NCI-H1092 (cell line): ENCODE measurements at places on chromosomes 3 and 15.
A peak's percentile ranks its signal among the peaks of the same experiment; 100 is the strongest.

DNA sequence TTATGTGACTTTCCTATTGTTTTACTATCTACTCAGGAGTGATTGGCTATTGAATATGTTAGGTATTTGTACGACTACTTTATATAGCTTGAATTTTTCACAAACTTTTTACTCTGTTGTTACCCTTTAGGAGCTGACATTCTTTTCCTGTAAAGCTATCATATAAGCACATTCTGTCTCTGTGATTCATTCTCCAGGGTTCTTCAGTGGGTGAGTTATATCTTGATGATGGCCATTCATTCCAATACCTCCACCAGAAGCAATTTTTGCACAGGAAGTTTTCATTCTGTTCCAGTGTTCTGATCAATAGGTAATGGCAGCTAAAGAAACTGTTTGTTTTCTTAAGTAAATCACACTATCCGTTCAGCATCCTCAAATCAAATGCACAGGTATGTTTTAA, 10.1 kb upstream of the CAPN3 start:
- DNase-seq, result no peak

DNA sequence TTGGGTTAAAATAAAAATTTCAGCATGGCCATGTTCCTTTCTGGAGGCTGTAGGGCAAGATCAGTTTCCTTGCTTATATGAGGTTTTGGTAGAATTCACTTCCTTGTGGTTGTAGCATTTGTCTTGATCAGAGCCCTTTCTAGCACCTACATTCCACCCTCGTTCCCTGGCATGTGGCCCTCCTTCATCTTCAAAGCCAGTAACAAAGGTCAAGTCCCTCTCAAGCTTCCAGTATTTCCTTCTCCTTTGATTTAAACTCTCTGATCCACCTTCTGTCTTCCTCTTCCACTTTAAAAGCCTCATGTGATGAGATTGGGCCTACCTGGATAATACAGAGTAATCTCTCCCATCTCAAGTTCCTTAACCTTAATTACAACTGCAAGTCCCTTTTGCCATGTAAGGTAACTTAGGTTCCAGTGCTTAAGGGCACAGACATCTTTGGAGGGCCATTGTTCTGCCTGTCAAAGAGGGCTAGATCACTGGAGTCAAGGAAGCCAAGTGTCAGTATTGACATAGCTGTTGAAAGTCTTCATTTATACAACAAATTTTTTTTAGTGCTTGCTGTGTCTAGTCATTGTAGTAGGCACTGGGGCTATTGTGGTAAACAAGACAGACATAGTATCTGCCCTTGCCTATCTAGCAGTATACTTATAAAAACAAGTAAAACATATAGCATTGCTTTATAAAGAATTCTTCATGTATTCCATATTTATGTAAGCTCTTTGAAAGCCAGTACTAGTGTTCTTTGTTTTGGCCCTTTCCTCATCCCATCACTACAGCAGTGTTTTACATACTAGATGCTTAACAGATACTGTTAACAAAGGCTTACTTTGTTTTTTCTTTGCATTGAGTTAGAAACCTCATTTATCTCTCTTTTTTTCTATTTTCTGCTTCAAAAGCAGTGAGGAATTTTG, 40.7 kb downstream of the GLCE start:
- DNase-seq, result no peak

DNA sequence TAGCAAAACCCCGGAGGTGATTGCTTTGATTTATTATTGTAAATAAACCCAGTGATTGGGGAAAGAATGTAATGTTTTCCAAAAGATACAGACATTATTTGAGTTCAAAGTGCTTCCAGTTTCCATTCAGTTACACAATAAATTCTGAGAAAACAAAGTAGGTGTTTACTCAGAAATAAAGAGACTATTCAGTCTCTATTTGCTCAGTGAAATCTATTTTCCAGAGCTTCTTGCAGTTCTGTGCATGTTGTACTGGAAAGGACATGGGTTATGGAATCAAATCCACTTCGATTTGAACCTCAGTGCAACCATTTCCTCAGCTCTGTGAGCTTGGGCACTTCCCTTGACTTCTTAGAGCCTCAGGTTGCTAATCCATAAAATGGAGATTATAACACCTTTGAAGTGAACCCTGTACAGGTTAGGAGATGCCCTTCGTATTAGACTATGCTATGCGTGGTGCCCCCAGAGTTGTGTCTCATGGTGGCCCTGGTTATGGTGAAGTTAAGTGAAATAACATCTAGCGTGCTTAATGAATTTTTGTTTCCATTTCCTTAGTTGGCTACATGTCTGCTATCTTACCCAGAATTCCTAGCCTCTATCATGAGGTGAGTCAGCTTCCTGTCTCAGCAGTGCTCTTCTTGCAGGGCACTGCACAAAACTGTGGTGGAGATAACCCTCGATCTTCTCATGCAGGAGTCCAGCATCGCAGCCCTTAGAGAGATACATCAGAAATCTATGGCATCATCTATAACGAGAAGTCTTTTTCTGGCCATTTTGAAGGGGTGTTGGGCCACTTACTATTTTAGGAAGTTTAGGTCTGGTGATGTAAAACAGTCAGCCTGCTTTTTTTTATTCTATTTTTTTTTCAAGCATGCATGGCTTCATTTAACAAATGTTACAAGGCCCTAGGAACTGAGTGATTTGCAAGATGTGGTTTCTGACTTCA, 97.7 kb downstream of the RPL39L start:
- DNase-seq, result no peak

- no peak for DNase-seq
These were observed 2.4 kb downstream of the FAM219B start for GRCh38 chr15:74904190-74904805.

DNA sequence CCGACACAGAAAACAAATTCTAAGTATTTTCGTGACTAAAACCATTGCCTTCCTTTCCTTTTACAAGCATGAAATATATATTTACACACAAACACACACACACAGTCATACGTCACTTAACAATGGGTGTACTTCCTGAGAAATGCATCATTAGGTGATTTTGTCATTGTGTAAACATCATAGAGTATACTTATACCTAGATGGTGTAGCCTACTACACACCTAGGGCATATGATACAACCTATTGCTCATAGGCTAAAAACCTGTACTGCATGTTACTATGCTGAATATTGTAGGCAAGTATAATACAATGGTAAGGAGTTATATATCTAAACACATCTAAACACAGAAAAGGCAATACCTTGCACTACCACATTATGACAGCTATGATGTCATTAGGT, 28.6 kb downstream of the COL6A5 start:
- DNase-seq, result no peak

- no peak for DNase-seq
These were observed 621.7 kb downstream of the ZPLD1 start for GRCh38 chr3:103056542-103056941.

DNA sequence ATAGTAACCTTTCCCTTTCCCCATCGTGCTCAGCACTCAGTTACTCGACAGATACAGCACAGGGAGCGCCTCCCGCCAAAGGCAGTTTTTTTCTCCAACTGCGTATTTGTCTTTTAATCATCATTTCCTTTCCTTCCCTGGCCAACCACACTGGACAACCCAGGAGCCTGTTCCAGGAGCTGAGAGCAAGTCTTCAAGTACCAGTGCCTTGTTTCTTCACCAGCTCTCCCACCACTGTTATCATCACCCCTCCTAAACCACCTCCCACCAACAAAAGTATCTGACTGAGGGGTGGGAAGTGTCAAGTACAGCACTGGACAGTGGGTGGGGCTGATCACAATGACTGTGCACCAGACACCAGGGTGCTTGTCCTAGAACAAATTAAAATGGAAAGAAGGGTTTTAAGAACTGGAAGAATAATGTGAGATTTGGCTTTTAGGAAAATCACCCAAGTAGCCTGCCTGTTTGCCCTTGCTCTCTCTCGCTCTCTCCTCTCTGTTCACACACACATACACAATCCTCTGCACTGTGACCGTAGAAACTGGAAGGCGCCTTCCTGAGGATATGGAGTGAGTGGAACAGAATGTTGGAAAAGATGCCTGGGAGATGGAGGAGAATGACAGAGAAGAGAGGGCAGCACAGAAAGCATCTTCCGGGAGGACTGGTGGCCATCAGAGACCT, 126.3 kb downstream of the TNIK start:
- DNase-seq, result no peak

- peak; percentile 15 for DNase-seq
These were observed 169.3 kb upstream of the TRIM42 start for GRCh38 chr3:140508550-140508949.

- DNase-seq, result no peak
These were observed 137.9 kb upstream of the ZBTB20 start for GRCh38 chr3:115284980-115285379.

DNA sequence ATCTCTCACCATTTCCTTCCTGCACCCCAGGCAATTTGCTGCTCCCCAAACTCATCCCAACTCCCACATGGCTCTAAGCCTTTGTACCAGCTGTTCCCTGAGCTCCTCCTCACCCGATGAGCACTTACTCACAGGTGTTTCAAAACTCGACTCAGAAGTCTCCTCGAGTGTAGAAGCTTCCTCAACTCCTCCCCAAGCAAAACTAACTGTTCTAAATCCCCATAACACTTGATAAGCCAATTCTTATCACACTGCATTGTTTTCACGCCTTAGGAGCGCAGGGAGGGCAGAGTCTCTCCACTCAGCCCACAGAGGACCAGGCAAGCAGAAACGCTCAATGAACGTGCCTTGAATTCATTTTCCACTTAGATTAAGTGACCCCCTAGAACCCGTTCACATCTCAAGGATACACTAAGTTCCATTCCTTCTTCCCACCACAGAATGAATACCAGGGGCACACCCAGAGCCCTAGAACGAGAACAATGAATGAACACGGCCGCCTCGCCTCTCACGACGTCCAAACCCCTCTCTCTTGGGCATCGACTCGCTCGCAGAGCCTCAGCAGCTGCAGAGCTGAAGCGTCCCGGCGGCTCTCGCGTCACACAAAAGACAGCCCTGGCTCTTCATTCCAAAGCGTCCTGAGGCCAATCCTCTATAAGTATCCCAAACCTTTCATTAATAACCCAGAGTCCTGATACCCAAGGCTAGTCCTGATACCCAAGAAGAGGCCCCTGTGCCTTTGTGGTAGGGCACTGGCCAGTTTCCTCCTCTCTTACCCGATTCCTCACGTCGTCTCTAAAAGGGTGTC, 1.1 kb downstream of the RAF1 start:
- DNase-seq, result peak; percentile 10

- DNase-seq, result no peak
These were observed 80.7 kb downstream of the CHST2 start for GRCh38 chr3:143200001-143200924.

DNA sequence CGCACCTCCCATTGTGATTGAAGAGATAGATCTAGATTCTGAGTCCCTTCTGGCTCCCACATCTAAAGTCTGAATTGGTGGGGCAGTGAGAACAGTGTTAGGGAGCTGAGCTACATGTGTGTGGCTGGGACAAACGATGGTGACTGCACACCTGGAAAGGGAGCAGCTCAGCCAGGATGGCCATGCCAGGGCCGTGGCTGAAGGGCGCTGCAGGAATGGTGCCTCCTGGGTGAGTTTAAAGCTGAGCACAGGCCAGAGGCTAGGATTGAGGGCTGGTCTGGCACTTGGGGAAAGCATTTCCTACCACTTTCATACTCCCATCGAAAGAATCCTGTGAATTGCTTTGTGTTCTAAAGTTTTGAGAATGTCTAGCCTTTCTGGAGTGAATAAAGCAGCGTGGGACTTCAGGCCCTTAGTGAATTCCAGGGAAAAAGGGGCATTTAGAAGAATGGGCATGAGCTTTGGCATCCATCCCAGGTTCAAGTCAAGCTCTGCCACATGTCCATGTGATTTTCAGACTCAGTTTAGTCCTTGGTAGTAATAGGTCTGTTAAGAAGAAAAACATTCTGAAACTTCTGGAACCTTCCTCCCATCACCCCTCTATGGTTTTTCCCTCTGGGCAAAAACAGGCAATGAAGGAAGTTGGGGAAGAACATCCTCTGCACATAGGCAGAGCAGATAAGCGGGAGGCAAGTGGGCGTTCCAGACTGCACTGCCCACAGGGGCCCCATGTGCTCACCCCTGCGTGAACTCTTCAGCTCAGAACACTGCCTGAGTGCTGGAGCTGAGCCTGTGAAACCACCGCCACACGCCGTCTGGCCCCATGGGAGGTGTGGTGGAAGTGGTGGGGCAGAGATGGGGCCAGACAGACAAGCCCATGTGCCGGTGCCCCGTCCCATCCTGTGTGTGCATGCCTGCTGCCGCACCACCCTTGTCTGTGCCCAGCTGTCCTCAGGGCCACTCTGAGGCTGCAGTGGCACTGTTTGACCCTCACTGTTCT, 12.9 kb upstream of the CPNE9 start:
- DNase-seq, result no peak

DNA sequence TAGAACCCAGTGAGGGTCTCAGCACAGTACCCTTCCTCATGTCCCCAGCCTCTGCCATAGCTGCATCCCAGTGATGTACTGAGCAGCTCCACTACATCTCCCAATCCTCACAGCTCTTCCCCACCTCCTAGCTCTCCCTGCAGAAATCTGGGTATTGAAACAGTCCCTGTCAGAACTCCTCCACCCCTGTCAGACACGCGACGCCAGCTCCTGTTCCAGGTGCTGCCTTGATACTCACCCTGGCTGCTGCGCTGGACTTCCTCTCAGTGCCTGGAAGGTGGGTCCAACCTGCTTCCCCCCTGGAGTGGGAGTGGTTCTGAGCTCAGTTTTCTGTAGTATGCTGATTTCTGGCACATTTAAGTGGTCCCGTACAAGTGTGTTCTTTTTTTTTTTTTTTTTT, 160.9 kb upstream of the SLCO3A1 start:
- DNase-seq, result no peak

GRCh38 chr3:149970716-149971402, at the start of gene PFN2:
Gene PFN2 (minus strand): TSS chr3:149970895. CDS start chr3:149970856, 39 bp downstream.
- peak; percentile 76 for DNase-seq
